HEK293T (cell line): ENCODE measurements at places on chromosomes 1 and 21.

- DNase-seq = peak; percentile 97
Measured at GRCh38 chr1:77978969-77979876, at the start of gene FUBP1. TSS of gene FUBP1 (minus strand) at chr1:77979072. CDS start at chr1:77979004, 68 bp downstream.

- DNase-seq = no peak
Measured at GRCh38 chr21:38917043-38917774, 111.5 kb downstream of the ETS2 start.

DNA sequence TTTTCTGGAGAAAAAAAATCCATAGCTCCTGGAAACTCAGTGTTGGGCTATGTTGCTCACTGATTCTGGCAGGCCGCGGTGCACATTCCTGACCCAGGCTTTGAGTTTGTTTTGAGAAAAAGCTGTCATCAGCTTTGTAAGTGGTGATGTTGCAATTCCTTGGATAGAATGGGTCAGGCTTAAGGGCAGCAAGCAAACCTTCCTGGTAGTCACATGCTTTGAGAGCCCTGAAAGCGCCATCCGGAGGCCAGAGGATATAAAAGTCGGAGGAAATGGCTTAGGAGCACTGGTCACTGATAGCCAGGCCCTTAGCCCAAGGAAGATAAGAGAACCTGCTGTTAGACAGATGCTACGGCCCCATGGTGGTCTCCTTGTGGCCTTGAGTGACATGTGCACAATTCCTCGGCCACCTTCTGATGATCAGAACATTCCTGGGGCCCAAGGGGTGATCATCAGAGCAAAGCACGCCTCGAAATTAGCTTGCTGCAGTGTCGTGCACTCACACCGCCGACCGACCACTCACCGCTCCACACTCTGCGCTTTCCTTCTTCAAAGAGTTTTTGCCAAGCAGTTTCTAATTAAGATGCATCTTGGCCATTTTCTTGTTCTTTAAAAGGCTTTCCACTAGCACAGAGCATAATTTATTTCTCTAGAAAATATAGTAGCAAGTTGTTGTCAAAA is 78.6 kb downstream of the MAN1C1 start:
- DNase-seq = peak; percentile 28

DNA sequence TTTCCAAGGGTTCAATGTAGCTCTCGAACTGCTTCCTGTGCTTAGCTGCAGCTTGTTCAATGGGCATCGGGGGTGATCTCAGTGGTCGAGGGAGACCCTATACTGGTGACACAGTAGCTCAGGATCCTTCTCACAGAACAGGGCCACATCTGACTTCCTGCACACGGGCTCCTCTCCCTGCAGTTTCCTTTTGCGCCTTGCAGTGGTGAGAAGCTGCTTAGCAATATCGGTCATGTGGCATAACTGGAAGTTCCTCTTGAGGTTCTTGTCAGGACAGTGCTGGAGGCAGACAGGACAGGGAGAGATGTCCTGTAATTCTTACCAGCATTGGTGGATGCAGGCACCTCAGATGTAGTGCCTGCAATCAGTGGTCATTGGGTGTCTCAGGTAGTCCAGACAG is 140.5 kb upstream of the MAP1LC3C start:
- DNase-seq = no peak

GRCh38 chr1:31381394-31382294 is 8.8 kb upstream of the FABP3 start:
- DNase-seq = no peak

- no peak for DNase-seq
Measured at GRCh38 chr1:3904843-3905185, 4.7 kb upstream of the C1orf174 start.

DNA sequence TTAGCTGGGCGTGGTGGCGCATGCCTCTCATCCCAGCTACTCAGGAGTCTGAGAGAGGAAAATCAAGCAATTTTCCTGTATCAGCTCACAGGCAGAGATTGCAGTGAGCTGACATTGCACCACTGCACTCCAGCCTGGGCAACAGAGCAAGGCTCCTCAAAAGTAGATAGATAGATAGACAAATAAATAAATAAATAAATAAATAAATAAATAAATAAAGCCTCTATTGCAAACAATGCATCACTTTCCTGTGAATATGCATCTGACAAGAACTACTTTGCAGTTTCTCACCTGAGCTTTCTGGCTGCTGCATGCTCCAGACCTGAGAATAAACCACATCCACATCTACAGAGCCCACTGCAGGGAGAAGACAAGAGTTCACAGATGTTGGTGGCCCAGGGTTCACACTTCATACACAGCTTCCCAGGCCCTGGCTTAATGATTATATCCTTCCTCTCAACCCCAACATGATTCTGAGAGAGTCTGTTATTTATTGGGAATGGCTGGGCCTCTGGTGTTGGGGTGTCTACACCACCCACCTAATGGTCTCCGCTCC is 28.6 kb downstream of the FCRL2 start:
- DNase-seq = no peak

- DNase-seq = no peak
Measured at GRCh38 chr1:6757719-6758435, 27.4 kb upstream of the CAMTA1 start.

DNA sequence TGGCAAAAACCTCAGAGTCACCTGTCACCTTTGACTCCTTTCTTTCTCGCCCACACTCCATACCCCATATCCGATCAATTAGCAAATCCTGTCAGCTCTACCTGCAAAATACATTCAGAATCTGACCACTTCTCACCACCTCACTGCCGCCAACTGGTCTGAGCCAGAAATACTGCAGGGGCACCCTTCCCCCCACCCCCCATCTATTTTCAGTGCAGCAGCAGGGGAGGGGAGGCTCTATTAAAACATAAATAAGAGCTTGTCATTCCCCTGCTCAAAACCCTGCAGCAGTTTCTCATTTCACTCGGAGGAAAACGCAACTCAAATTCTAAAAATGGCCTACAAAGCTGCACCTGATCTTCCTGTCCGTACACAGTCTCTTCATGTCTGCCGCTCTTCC is 3.9 kb downstream of the PKLR start:
- DNase-seq = no peak

DNA sequence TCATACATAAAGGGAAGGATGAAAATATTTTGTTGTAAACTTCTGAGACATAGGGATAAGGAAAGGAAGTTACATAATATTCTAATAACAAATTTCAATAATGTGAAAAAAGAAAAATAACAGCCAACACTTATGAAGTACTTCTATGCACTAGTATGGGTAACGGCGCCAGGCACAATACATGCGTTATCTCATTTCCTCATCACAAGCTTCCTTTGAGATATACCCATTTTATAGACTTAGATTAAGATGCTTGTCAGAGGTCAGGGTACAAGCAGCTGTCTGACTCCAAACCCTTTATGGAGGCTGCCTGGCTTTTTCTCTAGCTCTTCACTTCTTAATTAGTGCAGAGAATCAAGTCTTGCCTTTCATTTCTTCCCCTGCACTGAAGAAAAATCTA is 41.3 kb downstream of the TCP10L start:
- DNase-seq = no peak

DNA sequence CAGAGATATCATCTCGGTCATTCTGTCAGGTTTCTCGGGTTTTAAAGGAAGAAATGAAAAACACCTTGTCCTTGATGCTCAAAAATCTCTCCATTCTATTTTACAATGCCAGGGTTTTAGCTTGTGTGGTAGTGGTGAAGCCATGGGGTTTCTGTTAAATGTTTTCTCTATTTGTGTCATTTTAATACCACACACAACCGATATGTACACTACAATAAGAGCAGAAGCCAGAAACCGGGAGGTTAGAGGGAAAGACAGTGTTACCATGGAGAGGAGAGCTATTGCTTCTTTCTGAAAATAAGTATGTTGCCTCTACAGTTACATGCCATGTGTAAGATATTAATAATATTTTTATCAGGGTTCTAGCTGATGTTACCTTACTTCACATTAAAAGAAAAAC is 2.8 kb downstream of the SLC35D1 start:
- DNase-seq = no peak

DNA sequence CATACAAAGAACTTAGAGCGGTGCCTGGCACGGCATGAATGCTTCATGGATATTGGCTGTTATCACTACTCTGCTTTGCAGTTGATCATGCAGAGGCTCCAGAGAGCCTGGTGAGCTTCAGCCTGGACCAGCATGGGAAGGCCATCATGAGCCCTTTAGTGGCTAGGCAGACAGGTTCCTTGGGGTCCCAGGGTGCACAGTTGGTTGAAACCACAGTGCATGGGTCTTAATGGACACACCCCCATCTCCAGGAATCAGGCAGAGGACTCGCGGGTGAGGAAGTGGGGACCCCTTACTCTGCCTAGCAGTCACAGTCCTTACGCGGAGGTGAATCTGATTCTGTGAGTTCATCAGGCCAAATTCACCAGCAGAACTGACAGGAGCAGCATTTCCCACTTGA is 1.1 kb downstream of the GJB5 start:
- DNase-seq = no peak

- DNase-seq = no peak
Measured at GRCh38 chr1:8509579-8509978, 191.7 kb downstream of the SLC45A1 start.

GRCh38 chr1:82700476-82700875 is 899.7 kb downstream of the ADGRL2 start:
- no peak for DNase-seq

GRCh38 chr1:51578383-51579109 is 38.3 kb upstream of the OSBPL9 start:
- DNase-seq = no peak

DNA sequence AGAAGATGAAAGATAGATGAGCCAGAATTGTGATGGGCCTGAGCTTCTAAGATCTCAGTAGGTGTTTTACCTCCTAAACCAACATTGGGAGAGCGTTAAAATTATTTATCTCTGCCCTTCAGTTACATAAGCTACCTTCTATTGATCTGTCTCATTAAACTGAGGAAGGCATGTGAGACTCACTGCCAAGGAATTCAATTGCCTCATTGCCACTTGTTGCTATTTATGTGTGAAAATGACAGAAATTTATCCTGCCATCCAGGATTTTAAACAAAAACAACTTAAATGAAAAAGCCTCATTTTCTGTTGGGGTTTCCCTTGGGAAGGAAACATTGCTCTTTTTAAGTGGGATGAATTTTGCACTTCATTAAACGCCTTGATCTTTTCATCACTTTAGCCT is 78.7 kb upstream of the RUNX1 start:
- no peak for DNase-seq
